Stimulated activated CD4-positive, alpha-beta T cell treated with anti-CD3 and anti-CD28 coated beads, Interleukin-1b, Interleukin-23, amount 100 ng/mL, for 1 hour (primary cell): ENCODE measurements at places on chromosomes 3 and 15.

DNA sequence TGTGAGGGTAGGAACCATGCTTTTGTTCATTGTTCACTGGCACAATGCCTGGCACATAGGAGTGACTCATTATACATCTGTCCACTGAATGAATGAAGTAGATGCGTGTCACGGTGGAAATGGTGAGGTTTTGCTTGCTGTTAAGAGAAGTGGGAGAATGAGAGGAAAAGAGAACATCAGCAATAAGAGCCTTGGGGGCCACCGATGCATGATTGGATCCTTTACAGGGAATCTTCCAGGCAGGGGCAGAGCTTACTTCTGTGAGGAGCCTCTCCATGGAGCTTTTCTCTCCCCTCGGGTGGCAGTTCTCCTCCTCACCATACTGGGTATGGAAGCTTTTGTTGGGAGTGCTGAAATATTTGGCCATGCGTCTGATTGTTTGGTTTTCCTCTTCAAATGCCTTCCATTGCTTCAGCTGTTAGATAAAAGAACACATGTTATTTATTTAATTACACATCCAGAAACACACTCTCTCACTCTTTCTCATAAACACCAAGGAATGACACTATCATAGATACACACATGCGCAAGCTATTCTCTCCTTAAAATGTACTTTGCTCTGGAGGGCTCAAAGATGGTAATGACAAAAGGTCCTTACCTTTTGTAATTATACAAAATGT lies 78.9 kb upstream of the GSK3B start:
- DNase-seq, result no peak

DNA sequence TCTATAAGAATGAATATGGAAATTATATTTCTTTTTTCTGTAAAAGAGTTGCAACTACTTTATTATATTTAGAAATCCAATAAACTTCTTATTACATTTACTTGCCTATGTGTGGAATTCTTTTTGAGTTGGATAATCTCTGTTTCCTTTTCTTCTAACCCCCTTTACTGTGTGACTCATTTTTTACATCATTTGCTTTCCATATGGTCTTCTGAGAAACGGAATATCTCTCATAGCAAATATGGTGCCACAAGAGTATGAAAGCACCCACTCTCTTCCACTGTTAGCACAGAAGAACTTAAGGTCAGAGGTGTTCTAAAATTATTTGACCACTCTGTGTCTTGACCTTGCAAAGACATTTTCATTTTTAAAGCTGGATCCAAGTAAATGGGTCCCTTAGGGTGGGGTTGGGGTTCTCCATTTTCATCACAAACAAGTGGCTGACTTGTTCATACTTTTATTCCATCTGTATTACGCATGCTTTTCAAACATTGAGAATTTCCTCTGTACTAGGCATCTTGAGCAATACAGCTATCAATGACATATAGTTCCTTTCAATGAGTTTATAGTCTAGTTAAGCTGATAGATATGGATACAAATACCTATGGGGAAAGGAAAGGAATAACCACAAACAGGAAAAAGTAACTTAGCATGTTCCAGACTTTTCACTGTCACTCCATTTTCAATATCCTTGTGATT lies 281.1 kb upstream of the TPRG1 start:
- DNase-seq, result no peak

DNA sequence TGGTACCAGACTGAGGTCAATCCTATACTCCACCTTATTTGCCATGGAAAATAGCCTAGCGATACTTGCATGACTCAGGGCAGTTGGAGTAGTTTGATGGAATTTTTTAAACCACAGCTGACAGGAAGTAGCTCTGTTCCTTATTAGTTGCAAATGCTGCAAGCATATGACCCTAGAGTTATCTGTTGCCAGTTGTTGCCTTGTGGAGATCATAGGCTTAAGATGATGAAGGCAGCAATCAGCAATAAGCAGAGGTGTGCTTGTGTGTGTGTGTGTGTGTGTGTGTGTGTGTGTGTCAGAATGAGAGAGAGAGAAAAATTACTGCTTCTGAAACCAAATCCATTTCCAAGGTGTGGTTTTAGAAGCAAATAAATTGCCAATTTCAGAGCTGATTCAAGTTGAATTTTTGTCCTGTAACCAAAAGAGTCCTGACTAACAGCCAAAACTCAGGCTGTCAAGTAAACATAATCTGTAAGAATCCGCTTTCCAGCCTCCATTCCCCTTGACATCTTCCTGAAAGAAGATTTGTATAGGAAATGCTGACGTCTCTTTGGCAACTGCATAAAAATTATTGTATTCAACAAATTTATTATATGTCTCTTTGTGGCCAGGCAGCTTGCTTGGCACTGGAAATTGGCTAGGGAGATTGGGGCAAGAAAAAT lies 141.2 kb downstream of the SERPINI1 start:
- DNase-seq, result no peak

DNA sequence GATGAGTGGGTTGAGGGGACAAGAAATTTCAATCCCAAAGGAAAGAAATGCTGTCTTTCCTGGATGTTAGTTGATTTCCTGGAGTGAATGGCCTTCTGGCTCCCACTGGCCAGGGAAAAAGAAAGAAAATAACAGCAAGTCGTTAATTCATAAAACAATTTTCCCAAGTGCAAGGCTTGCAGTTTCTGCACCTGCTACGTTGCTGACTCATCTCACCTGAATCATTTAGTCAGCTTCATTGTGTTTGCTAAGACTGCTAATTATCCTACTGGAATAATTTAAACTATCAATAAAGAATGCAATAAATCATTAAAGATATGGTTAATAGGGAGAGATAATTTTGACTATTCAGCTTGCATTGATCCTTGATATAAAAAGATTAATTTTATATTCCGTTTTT lies 387.6 kb downstream of the ROBO2 start:
- DNase-seq, result no peak

DNA sequence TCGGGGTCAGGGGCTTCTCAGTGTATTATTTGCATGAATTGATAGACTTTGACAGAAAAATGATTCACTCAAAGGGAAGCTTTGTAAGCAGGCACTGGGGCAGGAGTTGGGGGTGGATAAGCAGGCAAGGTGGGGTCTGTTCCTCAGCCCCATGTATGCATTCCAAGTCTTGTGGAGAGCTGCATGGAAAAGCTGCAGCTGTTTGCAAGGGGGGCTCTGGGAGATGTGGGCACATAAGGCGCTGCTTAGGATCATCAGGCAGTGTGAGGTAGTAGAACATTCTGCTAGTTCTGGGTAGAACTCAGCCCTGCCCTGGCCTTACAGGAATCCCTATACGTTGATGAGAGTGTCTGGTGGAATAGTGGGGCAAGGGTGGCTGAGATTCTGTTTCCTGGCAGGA lies 154.2 kb upstream of the LRIG1 start:
- no peak for DNase-seq

DNA sequence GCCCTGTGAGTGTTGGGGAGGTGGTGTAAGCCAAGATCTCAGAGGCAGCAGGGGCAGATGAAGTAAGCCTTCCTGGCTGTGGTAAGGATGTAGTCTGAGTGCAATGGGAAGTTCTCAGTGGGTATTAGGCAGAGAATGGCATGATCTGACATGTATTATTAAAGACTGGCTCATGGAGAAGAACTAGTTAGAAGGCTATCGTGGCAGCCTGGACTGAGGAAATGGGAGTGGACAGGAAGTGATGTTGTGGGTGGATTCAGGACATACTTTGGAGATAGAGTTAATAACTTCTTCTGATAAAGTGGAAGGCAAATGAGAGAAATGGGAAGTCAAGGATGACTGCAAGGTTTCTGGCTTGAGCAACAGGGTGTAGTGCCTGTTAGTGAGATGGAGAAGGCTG lies 250.9 kb upstream of the CFAP20DC start:
- DNase-seq, result no peak

DNA sequence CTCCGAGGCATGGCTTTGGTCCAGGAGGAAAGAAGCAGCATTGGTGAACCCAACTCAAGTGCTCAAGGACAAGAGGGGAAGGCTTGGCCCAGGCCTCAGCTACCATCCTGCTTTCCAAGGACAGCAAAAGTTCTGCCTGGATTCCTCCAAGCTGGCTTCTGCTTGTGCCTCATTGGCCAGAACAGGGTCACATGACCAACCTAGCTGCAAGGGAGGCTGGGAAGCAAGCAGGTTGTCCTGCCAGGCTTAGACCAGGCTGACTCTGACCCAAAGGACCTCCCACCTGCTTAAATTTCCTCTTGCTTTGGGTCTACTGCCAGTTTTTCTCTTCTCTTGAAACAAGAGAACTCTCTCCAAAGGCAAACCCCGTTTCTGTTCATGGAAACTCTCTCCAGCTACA lies 70.7 kb downstream of the RPN1 start:
- DNase-seq, result no peak

DNA sequence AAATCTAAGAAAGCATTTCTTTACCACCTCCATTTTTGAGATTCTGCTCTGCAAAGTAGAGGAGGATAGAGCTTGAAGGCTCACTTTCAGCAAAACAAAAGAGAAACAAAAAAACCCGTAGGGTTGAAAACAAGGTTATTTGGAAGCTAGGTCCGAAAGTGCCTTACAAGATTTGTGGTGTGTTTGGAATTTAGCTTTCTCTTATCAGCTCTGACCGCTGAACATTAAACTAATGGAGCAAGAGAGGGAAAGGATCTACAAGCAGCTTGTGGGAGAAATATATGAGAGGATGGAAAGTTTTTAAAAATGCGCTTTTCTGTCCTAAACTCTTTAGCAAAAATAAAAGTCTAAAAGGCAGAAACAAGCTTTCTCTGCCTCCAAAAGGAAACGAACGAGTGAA lies 545.5 kb downstream of the NTRK3 start:
- no peak for DNase-seq

DNA sequence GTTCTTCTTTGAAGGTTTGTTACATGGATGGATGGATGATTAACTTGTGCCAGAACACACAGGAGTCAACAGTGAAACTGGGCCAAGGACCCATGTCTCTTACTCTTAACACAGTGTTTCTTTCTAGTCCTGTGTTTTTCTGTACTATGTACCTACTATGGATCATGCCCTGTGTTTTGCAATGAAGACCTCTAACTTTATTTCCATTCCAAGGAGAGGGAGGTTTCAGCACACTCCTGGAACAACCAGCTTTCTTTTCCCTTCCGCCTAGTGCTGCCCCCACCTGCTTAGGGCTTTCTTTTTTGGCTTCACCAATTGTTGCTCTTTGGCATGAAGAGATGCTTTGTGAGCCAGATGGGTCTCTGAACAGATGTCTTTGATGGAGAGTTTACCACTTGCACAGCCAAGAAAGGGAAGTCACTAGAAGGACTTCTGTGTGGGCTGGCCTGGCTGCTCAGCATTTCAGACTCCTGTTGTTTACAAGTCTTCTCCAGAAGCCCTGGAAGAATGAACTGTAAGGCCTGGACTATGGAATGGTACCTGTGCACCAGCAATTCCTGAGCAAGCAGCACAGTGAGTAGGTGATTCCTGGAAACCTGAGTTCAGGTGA lies 44.5 kb downstream of the SNAPC5 start:
- no peak for DNase-seq

GRCh38 chr15:77335298-77335697 lies 84.6 kb downstream of the PEAK1 start:
- DNase-seq, result no peak

GRCh38 chr3:129609591-129610182 lies 3.2 kb upstream of the PLXND1 start:
- no peak for DNase-seq

- no peak for DNase-seq
Measured at GRCh38 chr15:101019366-101019896, 100.3 kb downstream of the LRRK1 start.

GRCh38 chr15:40054605-40054854 lies 15.5 kb upstream of the SRP14 start:
- DNase-seq, result no peak

DNA sequence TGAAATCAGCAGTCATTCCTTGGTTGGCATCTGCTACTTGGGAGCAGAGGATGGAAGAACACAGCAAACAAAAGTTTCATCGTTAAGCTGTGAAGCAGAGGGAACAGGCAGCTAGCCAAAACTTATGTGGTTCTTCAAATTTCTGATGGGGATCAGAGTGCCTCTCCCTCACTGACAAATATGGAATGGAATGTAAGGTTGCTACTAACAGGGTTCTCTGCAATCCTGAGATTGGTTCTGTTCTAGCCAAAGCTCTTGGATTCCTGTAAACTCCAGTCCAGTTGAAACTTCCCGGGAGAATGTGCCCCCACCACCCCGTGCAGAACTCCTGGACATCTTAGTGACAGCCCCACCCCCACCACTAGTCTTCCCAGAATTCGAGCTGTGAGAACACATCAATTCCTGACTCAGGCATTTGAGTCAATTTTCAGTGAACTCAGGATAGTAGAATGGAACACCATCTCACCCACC lies 55.9 kb upstream of the PHLDB2 start:
- no peak for DNase-seq

- no peak for DNase-seq
Measured at GRCh38 chr3:46574243-46574646, 8.1 kb upstream of the LRRC2 start.

- no peak for DNase-seq
Measured at GRCh38 chr15:100208921-100209603, 132.7 kb downstream of the ADAMTS17 start.
